ENCODE measurements at places on chromosomes 11 and 22. TPM values are rescaled to one million over a fixed set of nuclear protein-coding genes. Genes with fewer than 3 reads are reported as not detected.

GRCh38 chr11:6695377-6695776, 12.2 kb upstream of the MRPL17 start:
- no peak for DNase-seq

GRCh38 chr22:43276321-43276720, 66.9 kb downstream of the SCUBE1 start:
- DNase-seq = no peak

- DNase-seq = peak; percentile 37
Observed at GRCh38 chr22:35540595-35541253, at the start of gene RASD2. TSS of gene RASD2 (plus strand) at chr22:35540831. CDS start at chr22:35546810, 5,979 bp downstream.

DNA sequence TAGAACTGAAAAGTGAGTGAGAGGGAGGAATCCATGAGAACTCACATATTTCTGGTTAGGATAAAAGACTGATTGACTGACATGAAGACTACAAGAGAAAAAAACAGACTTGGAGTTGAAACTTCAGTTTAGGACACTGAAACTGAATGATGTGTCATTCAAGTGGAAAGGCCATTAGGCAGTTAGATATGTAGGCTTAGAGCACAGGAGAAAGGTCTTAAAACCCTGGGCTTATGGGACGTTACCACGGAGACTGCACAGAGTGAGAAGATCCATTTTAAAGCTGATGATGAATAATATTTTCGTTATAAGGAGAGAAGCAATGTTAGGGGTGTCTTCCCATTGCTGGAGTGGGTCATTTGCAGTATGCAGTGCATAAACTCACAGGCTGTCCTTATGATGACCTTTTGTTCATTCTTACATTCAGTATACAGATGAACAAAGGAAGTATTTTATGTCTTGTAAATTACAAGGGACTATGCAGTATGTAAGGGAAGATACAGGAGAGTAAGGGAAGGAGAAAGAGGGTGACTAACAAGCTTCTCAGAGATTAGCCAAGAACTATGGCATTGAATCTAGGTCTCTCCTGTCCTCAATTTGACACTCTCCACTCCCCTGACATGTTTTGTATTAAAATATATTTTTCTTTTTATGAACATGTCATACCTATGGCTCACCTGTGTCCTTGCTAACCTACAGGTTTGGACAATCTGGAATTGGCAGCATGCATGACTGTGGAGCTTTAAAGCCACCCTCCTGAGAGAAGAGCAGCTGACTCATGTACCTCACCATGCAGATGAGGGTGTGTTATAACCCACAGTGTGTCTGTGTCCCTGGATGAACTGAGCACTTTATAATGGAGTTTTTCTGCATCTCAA, 63.7 kb downstream of the MAML2 start:
- DNase-seq = no peak

DNA sequence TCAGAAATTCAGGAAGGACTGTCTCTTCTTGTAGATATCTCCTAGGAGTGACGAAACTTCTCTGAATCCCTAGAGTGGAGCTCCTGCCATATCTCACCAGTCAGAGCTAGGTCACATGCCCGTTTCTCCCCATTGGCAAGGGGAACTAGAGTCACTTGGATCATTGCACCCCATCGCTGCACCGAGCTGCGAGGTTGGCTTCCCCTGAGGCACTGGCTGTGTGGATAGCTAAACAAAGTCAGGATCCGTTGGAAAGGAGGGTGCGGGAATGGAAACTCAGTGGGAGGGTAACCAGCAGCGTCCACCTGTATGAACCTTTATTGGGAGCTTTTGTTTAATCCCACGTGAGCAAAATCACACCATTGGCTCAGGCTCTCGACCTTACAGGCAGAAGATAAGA, 283.8 kb downstream of the BRD1 start:
- DNase-seq = no peak

- DNase-seq = peak; percentile 52
Observed at GRCh38 chr11:112588252-112588694, 327.6 kb upstream of the PLET1 start.

DNA sequence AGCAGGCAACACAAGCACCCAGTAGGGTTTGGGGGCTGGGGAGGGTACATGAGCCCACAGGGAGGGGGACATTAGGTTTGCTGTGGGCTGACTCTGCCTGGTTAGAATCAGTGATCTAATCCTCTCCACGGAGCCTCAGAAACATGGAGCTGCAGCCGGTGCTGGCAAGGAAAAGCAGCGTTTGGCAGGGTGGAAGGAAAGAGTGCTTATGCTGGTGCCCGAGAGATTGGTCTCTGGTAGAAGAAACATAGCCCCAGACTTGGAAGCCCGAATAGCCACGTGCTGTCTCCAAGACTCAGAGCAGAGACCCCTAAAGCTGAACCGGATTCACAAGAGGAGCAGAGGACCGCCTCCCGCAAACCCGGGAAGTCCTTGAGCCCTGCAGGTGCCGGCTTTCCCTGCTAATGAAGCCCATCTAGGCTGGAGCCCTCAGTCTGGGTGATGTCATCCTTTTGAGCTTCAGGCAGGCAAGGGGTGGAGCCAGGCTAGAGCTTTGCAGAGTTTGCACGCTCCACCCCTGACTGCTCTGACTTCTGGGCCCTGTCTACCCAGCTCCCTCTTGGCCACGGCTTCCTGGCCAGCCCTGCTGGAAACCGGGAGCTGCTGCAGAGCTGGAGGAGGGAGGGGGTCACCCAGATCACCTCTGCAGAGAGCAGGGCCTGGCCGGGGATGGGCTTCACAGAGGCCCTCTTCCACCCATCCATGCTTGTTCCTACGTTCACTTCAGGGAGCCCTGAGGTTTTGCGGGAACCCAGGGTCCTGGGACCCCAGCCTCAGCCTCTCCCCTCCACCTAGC, 35.0 kb upstream of the JAM3 start:
- peak; percentile 50 for DNase-seq

- DNase-seq = no peak
Observed at GRCh38 chr11:128789497-128790150, 77.5 kb downstream of the KCNJ1 start.

DNA sequence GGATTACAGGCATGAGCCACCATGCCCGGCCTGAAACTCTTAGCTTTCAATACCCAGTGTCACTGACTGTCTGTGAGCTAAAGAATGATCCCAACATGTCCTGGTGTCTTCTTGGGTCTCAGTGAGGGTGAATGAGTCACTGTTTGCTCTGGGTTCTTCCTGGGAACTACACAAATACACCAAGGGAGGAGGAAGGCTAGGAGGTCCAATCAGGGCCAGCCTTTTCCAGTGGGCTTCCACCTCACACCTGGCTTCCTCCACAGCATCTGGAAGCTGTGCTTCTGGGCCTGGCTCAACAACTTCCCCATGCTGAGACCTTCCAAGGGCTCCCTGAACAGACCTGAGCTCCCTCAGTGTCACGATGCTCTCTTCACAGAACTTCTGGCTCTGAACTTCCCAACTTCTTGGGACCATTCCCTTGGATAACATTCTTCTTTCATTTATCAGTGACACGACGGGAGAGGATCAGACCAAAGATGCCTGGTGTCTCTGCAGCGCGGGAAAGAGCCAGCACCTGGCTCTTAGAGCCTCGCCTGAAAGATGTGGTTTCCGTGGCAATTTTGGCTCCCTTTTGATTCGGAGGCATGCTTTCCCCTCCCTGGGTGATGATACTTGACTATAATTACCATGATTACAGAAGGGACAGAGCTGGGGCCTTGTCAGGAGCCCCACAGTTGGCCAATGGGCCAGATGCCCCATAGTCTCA, 22.3 kb upstream of the CHRM4 start:
- no peak for DNase-seq

GRCh38 chr11:59285716-59286260, 72.9 kb upstream of the OR5AN1 start:
- DNase-seq = no peak

DNA sequence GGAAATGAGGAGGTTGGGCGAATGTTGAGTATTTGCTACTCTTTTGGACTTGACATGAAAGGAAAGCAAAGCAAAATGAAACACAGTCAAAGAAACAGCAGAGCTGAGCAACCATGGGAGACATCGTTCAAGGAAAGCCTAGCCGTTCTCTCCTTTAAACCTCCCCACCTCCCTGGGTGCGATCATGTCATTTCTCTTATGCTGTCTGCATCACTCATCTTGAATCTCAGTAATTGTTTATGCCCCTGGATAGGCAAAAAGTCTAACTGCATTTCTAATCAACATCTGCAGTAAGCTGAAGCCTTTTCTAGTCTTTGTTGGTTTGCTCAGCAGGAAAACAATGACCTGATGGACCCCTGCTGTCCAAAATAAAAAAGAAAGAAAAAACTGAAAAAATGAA, 107.0 kb downstream of the MSANTD4 start:
- DNase-seq = no peak

GRCh38 chr11:3042496-3043314, 14.5 kb downstream of the CARS1 start:
- no peak for DNase-seq

Gene GAS2
- total RNA-seq = 3.4 TPM

Gene HBG2
- total RNA-seq = not detected

Gene P4HA3
- total RNA-seq = not detected

Gene FKBP2
- 41.4 TPM for total RNA-seq

Gene EMID1
- total RNA-seq = not detected

Gene OTOG
- total RNA-seq = not detected

Gene OR2AT4
- not detected for total RNA-seq

Gene USP2
- 0.22 TPM for total RNA-seq

Measured in CD4-positive, alpha-beta memory T cell (primary cell).